Left cardiac atrium (tissue), 4 donors: ENCODE measurements at places on chromosomes 7 and 10.

DNA sequence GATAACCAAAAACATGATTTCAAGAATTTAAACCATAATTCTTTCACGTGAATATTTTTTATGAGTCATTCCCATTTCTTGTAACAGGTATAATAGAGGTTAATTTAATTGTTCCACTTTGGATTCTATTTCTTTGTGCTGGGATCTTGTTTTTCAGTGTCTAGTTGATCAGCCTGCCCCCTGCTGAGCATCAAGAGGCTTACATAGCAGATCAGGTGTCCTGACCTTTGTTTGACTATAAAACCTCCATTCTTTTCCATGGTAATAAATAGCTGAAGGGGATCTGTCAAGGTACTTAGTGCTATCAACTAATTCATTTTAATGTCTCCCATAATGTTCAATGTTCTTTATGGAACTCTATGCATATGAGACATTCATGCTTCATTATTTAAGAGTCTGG is 4.9 kb downstream of the COL17A1 start:
- no peak for DNase-seq

DNA sequence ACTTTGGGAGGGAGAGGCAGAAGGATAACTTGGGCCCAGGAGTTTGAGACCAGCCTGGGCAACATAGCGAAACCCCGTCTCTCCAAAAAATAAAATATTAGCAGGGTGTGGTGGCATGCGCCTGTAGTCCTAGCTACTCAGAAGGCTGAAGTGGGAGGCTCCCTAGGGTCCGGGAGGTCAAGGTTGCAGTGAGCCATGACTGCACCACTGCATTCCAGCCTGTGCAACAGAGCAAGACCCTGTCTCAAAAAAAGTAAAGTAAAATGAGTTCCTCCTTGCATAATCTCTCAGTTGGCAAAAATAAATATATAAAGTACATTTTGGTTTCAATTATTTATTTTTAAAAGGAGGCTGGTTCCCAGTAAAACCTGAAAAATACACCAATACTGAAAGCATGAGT is 11.8 kb downstream of the NANOS1 start:
- no peak for DNase-seq

GRCh38 chr7:5586279-5586962 is 162.8 kb upstream of the TNRC18 start:
- no peak for DNase-seq

DNA sequence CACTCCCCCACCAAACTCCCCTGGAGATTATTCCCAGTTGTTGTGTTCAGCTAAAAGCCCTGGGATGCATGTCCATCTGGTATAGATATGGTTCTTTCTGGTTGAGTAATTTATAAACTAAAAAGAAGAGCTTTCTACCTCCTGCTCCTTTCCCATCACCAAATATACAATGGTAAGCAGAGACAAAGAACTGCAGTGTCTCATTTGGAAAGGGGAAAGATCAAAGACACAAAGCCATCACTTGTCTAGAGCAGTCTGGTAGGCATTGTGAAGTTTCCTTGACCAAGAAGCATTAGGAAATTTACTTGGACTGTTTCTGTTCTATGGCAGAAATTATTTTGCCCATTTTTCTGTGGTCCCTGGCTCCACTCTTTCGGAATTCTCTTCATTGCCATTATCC is 24.9 kb upstream of the PANK1 start:
- DNase-seq, result no peak

- DNase-seq, result no peak
These were observed 388 bp downstream of the ECD start for GRCh38 chr10:73167458-73167782.

GRCh38 chr10:74328388-74328787 is 177.4 kb downstream of the ADK start:
- DNase-seq, result no peak

DNA sequence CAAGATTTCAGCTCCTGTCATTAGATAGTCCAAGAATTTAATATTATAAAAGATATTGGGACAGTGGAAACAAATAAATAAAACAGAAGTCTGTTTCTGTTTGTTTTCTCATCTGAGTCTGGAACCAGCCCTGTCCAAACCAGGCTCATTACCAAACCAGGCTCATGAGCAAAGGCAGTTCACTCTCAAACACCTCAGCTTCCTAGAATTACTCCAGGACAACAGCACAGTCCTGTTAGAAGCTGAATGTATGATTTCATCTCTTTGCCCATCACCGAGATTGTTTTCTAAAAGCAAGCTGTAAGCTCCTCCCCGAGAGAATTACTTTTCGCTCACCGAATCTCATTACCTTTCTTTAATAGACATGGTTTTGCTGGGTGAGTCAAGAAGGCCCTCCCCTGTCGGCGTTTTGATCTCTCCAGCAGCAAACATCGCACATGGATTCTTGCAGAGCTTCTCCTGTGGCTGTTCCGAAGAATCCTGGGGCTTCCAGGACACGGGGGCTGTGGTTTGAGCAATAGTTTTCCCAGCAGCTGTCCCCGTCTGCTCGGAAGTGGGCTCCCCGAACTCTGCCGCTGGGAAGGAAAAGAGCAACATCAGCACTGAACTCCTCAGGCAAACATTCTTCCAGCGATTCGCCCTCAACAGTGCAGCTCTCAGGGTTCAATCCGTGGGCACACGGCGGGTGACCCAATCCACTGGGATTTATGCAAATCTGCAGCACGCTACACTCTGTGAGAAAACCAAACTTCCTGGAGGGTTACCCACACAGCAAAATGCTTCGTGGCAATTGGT is 112.5 kb downstream of the SVIL start:
- DNase-seq, result no peak

GRCh38 chr7:66303454-66304155 is 98.5 kb downstream of the TPST1 start:
- no peak for DNase-seq

GRCh38 chr7:143257501-143257900 is 5.7 kb upstream of the GSTK1 start:
- no peak for DNase-seq

GRCh38 chr7:56077681-56078080 is 13.6 kb downstream of the SUMF2 start:
- no peak for DNase-seq

GRCh38 chr10:73782749-73783085 is 869 bp downstream of the CHCHD1 start:
- no peak for DNase-seq

- DNase-seq, result no peak
These were observed 9.4 kb downstream of the FZD9 start for GRCh38 chr7:73442903-73443500.

- DNase-seq, result no peak
These were observed 108.3 kb upstream of the HDAC9 start for GRCh38 chr7:18387191-18387735.

GRCh38 chr7:8232999-8233847 is 28.7 kb downstream of the ICA1 start:
- DNase-seq, result peak; percentile 32

DNA sequence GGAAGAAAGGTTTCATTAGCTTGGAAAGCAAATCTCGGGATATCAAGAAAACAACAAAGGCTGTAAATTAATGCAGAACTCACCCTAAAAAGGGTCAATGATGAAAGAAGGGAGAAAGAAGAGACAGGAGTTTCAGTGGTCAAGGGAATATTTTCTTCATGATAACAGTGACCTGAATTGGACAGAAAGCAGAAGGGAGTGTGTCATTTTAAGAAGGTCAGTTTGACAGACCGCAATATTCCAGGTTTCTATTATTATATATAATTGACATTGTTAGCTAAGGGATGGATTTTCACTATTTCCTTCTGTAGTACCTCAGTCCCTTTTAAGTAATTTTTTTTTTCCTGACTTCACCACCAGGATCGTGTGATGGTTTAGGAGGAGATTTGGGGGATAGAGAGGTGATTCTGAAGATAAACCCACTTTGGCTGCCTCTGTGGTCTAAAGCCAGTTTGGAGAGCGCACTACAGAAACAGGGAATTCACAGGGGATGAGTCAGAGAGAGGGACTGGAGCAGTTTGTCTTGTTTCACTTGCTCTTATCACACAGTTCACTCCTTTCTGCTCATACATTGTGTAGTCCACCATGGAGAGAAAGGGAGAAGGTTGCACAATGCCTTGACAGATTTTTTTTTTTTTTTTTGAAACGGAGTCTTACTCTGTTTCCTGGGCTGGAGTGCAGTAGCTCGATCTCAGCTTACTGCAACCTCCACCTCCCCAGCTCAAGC is 417.9 kb downstream of the AUTS2 start:
- no peak for DNase-seq

GRCh38 chr10:77001206-77001605 is 636.4 kb downstream of the KCNMA1 start:
- no peak for DNase-seq

- DNase-seq, result no peak
These were observed 3.0 kb upstream of the LIPK start for GRCh38 chr10:88702848-88703597.

DNA sequence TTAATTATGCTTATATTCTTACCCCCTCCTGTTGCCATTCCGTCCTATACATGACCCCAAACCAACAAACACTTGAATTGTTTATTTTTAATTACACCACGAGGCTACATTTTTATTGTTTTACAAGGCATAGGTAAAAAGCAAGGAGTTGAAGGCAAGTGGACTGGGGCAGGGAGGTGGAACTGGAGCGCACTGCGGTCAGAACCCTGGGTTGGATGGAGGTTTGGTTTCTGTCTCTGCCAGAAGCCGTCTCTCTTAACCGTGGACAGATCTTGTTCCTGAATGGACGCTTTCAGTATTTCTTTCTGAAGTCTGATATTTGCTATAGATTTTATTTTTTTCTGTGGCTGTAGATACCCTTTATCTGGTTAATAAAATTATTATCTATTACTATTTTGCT is 19.9 kb upstream of the IGFBP3 start:
- no peak for DNase-seq

GRCh38 chr7:13790611-13791010 is 198.9 kb downstream of the ETV1 start:
- DNase-seq, result no peak

DNA sequence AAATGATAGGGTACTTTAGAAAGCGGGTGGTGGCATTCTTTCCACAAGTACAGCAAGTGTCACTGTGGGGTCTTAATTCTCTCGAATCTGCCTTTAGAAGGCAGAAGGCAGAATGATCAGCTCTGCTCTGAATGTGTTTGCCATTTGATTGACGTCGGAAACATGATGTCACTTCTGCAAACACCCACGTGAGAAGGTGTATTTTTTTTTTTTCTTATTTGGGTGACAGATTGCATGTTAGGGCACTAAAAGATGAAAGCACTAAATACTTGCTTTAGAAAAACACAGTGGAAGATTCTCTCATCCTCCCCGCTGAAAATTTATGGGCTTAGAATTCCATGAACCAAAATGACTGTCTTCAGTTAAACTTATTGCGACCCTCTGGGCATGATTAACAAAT is 150.2 kb downstream of the TCF7L2 start:
- DNase-seq, result no peak

DNA sequence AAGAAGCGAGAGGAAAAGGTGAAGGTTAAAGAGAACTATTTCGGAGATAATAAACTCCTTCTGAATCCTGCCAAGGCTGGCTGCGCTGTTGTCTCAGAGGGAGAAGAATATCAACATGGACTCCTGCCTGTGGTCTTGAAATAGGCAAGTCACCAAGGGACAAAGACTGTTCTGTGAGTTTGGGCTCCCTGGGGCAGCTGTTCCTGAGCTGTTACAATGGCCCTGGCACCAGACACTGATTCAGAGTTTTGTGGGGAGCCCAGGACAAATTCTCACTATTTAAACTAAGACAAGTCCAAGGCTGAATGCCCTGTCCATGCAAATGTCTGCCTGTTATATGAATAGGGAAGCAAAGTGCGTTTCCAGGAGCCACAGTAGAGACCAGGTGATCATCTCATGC is 81.4 kb downstream of the PRPF18 start:
- DNase-seq, result no peak

DNA sequence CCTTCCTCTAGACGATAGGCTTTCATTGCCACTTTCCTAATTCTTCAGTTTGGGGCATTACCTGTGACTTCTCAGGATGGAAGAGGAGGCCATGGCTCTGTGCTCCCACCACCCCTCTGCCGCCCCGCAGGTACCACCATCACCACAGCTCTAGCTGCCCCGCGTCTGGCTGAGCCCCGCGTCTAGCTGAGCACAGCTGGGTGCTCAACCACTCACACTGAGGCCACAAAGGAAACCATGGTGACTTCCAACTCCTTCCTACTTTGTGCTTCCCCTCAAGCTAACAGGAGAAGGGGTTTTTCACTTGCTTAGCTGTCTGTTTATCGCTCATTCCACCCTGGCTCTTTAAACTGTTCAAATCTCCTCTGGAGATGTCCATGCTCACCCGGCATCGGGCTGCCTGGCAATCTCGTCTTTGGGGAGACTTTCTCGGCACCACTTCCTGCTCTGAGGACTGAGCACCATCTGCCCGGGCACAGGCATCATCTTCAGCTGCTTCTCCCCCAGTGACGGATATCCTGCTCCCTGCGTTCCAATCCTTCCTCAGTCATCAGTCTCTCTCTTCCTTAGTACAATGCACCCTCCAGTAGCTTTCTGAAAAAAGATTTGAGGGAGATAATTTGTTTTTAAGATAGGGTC is 59.4 kb downstream of the MAD1L1 start:
- no peak for DNase-seq

- peak; percentile 33 for DNase-seq
These were observed 686 bp downstream of the AASS start for GRCh38 chr7:122143376-122143750.

DNA sequence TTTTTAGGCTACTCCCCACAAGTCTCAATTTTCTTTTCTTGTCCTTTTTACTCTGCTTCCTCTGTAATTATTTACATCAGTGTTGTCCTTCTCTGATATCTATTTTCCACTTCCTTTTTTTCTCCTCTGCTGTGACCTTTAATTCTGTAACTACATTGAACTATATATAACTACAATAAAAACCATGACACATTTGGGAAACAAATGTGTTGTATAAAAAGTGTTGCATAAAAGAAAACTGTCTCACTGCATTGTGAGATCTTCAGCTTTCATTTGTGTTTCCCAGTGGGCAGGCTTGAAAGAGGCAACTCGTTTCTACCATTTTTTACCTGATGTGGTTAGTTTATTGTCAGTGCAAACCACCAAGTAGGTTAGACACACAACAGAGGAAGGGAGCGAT is 483.9 kb upstream of the NRP1 start:
- no peak for DNase-seq

DNA sequence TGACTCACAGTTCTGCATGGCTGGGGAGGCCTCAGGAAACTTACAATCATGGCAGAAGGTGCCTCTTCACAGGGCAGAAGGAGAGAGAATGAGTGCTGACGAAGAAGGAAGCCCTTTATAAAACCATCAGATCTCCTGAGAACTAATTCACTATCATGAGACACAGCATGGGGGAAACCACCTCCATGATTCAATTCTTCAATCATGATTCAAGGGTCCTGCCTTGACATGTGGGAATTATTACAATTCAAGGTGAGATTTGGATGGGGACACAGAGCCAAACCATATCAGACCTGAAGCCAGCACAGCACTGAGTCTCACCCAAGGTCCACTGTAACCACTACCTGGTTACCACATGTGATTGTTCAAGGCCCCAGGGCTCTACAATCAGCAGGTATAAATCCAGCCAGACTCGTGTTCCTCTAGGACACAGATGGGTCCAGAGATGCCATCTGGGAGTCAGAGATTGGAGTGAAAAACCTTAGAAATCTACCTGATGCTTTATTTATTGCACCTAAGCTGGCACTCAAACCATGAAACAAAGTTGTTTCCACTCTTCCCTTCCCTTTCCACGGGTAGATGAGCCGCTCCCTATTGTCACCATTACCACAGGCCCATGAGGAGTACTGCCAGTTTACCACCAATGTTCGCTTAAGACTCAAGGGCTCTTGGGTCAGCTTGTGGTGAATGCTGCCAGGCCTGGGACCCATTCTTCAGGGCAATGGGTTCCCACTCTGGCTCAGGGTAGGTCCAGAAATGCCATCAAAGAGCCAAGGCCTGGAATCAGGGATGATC is 1061.5 kb downstream of the LRMDA start:
- DNase-seq, result no peak

- DNase-seq, result peak; percentile 43
These were observed 27.8 kb downstream of the CDHR3 start for GRCh38 chr7:105990727-105991453.
